ENCODE measurements at places on chromosomes 6 and 20.

- no peak for DNase-seq
Observed at GRCh38 chr6:44496665-44497369, 109.3 kb downstream of the CDC5L start.

DNA sequence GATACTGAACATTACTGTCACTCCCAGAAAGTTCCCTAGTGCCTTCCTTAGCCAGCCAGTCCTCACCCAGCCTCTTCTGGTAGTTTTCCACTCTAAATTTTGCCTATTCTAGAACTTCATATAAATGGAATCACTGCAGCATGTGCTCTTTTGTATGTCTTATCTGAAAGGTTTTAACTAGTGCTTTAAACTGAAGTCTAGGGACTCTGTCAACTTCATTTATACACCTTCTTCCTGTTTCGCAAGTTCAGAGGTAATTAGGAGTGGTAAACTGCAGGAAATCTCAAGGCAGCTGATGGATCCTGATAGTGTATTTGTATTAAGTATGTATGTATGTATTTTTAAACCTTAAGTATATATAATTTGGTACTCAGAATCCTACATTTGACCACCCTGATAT, 94.3 kb downstream of the TCP11 start:
- DNase-seq = no peak

DNA sequence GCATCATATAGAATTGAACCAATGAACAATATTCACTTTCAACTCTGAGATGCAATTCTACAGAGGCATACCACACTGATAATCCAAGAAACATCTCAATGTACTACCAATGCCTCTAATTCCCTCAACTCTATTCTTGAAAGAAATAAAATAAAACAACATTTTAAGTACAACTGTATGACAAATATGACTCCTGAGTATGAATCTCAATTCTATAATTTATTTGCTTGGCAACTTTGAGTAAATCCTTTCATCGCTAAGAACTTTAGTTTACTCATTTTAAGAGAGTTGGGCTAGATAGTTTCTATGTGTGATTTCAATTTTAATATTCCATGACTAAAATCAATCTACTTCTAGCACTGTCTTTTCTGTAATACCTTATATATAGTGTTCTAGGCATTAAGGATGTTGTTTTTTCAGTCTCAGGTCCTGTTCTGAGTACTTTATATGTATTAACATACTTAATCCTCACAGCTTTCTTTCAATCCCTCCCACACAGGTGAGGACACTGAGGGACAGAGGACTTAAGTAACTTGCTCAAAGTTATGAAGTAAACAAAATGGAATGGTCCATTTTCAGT, 33.4 kb downstream of the GOPC start:
- no peak for DNase-seq

- DNase-seq = no peak
Observed at GRCh38 chr6:111591370-111591900, 14.2 kb downstream of the TRAF3IP2 start.

- DNase-seq = no peak
Observed at GRCh38 chr6:3725145-3726047, 26.1 kb downstream of the PXDC1 start.

DNA sequence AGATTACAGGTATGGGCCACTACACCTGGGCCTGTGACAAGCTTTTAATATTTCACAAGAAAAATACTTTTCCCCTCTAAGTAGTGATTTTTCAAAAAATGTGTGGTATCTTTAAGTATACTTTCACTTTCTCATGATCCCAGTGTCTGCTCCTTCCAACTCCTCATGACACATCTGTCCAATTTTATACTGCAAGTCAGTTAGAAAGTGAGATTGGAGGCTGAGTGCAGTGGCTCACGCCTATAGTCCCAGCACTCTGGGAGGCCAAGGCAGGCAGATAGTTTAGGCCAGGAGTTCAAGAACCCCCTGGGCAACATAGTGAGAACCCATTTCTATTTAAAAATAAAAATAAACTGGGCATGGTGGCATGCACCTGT, 20.2 kb downstream of the PIM1 start:
- no peak for DNase-seq

GRCh38 chr6:117263353-117263927, 1.9 kb upstream of the VGLL2 start:
- no peak for DNase-seq

DNA sequence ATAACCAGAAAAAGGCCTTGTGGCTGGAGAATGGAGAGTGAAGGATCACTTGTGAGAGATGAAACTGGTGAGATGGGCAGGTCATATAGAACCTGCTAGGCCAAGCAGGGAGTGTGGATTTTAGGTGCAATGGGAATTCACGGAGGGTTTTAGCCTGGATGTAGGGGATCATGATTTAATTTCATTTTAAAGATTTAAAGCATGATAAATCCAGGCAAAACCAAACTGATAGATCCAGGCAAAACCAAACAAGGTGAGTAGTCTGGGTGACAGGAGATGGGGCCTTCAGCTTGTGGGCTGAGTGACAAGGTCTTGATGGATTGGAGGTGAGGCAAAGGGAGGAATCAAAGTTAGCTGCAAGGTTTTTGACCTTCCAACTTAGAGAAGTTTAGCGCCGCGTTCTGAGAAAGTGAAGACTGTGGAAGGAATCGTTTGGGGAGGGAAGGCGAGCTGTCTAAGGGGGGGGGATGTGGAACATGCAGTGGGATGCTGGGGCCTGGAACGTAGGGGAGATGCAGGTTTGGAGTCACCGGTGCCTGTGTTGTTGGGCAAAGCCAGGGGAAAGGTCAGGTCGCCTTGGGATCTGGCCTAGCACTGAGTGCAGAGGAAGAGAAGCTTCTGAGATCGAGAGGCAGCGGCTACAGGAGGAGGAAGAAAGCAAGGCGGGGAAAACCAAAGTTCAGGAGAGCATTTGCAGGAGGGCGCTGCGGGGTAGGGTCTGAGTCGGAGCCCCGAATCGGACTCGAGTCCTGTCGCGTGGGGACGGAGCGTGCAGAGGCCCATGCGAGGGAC, 1.3 kb upstream of the PLCG1 start:
- no peak for DNase-seq

DNA sequence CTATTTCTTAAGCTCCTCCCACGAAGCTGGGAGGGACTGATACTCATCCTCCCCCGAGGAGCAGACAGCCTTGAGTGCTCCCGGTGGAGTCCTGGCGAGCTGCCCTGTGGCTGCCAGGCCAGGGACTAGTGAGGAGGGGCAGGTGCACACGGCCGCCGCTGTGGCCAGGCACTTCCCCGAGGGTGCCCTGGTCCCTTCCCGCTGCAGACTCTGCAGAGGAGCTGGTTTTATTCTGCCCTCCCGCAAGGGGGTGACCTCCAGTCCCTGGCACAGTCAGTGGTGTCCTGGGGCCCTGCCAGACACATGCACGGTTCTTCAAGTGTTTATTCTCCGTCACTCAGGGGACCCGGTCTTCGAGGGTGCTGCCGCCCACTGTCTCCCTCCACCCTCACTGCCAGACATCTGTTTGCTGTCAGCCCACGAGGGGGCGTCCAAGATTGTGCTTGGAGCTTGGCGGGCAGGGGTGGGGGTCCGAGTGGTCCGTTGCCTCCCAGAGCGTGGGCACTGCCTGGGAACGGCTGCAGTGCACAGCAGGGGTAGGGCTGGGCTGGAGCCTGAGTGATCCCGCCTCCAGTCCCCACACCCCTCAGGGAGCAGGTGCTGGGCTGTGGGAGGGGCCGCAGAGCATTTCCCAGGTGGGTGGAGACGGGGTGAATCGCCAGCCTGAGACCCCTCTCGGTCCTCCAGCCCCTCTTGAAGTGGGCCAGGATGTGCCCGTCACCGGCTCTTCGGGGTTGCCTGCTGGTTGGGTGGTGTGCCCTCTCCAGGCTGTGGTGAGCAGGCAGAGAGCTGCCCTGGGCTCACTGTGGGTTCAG, 3.1 kb upstream of the CABLES2 start:
- DNase-seq = peak; percentile 35

DNA sequence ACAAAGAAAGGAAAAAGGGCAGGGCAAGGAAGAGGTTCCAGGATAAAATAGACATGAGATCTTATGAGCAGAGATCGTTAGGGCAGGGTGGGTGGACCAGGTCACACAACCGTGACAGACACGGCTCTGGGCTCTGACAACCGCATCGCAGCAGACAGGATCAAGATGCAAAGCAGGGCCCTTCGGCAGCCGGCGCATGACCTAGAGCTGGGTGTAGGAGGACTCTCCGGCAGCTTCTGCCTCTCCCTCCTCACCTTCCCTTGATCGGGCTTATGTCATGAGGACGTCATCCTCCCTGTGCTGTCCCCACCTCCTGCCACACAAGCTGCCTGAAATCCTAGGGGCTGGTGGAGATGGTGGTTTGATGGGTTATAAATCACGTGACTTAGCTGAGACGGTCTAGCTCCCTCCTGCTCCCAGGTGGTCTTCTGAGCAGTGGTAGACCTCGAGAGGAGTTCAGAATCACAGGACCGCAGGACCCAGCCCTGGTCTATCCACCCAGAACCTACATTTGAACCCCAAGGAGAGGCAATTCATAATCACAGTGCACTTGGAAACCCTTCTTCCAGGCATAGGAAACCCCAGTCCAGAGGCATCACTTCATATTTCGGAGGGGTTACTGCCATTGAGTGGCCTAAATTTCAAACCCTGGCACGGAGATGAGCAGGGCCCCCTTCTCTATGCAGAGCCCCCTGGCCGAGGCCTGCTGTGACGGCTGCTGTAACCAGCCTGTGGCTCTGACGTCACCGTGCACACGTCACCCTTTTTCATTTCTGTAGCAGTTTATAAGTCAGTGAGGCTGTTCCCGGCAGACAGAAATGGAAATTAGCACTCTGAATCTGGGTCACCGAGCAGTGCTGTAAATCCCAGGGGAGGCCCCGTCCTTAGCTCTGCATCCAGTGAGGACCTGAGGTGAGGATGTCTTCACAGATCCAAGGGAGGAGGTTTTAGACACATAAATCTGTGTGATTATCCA, 8.7 kb upstream of the CCR6 start:
- peak; percentile 78 for DNase-seq

DNA sequence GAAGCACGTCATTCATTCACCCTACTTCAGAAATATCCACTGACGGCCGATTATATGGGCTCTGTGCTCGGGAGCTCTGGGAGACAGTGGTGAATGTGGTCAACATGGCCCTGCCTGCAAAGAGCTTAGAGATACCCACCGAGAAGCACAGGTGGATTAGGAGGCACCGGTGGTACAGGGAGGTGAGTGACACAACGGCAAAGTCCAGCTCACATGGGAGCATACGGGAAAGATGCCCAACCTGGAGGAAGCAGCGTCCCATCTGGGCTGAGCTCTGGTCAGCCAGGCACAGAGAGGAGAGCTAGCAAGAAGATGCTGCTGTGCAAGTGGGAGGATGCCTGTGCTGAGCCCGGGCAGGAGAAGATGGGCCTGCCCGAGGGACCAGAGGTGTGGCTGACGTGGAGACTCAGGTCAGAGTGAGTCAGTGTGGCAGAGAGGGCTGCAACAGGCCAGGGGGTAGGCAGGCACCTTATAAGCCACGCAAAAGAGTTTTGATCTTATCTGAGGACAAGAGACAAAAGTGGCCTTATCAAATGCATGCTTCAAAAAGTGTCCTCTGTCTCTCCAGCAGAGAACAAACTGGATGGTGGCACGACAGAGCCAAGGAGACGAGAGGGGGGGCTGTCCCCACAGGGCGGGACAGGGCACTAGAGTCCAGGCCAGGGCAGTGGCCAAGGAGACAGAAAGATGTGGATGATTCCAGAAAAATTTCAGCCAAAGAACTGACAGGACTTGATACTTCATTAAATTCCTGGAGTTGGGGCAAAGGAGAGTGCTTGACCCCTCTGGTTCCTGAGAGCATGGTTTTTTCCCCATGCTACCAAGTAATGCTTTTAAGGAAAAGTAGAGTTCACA, 214.6 kb upstream of the SNX9 start:
- no peak for DNase-seq

DNA sequence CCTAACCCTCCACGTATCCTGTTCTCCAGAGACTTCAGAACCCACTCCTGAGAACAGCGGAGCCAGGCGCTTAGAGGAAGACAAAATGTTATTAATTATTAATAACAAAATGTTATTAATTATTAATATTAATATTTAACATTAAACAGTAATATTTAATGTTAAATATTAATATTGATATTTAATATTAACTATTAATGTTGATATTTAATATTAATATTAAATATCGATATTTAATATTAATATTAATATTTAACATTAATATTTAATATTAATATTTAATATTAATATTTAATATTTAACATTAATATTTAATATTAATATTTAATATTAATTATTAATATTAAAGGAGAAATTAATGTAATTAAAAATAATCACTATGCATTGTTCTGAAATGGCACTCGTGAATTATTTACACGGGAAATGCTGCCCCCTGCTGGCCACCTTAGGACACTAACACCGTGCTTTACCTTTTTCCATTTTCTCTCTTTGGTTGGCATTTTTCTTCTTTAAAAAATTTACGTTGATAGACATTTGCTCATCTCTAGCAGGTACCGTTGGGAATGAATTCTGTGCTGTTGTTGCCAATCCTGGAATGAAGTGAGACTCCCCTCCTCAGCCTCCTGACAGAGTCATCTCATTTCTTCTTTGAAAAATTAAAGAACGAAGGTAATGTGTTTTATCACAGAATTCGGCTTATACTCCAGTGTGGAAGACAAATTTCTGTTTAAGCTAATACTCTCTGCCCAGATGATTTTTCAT, 7.5 kb upstream of the GGTLC1 start:
- DNase-seq = peak; percentile 60

- no peak for DNase-seq
Observed at GRCh38 chr6:45036103-45036502, 292.0 kb upstream of the RUNX2 start.

DNA sequence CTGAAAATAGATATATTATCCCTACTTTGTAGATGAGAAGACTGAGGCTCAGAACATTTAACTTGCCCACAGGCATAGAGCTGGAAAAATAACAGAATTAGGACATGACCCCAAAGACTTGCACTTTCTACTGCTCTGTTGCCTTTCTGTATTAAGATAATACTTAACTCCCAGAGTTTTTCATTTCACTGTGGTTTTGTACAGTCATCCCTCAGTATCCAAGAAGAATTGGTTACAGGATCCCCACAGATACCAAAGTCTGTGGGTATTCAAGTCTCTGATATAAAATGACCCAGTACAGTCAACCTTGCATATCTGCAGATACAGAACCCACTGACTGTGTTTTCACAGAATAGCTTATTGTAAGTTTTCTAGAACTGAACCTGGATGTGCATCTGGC, 16.8 kb downstream of the MRS2 start:
- DNase-seq = no peak

DNA sequence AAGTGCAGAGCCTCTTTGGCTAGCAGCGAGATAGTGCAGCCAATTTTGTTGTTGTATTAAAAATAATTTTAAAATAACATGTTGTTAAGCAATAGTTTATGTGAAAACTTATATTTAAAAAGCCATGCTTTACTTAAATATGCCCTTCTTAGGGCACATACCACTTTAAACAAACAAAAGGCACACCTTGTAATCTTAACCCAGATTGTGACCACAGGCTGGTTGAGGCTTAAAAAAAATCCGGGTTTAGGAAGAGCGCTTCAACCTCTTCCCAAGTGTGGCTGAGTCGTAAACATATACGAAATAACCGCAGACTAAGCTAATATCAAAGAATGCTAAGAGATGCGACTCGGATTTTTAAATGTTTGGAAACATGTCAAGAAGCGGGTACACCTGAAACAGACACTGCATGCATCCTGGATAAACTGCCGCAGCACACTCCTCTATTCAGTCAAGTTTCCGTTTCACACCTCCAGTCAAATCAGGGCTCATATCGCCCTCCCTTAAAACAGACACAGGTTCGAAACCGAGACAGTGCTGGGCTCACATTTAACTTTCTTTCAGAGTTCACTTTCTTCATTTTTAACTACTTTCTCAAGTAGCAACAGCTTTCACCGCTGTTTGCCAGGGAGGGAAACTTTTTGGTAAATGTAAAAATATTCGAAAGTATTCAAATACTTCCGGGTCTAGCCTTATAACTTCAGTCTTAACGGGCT, 1.5 kb downstream of the DEK start:
- peak; percentile 52 for DNase-seq
